HCEC 1CT (cell line): ENCODE measurements at places on chromosomes 7 and 10.

DNA sequence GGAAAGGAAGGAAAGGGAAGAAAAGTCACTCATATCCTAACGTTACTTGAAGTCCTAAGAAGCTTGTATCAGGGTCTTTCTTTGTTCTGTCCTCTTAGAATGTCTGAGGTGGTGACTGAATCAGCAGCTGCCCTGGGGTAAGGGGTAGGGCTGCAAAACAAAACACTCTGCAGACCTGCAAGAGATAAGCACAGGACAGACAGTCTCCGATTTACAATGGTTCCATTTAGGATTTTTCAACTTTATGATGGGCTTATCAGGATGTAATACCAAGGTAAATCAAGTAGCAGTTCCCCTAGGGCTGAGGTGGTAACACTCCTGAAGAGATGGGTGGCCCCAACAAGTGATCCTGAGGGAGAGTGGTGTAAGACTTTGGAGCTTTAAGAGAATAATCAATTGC is 16.5 kb downstream of the KDM7A start:
- DNase-seq = no peak

DNA sequence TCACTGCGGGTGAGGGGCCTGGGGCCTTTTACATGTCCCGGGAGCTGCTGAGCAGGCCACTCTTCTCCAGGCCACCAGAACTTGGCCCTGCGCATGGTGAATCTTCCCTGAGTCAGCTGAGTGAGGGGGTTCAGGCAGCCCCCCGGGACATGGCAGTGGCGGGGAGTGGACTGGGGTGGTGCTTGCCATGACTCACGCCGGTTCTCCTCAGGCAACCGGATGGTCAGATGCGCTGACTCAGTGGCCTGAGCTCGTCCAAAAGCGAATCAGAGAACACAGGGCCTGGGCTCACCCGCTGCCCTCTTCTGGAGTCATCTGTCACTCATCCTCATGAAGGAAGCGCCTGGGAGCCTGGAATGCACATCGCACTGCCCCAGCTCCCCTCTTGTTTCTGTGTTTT is 33.5 kb downstream of the HTRA1 start:
- peak; percentile 98 for DNase-seq

DNA sequence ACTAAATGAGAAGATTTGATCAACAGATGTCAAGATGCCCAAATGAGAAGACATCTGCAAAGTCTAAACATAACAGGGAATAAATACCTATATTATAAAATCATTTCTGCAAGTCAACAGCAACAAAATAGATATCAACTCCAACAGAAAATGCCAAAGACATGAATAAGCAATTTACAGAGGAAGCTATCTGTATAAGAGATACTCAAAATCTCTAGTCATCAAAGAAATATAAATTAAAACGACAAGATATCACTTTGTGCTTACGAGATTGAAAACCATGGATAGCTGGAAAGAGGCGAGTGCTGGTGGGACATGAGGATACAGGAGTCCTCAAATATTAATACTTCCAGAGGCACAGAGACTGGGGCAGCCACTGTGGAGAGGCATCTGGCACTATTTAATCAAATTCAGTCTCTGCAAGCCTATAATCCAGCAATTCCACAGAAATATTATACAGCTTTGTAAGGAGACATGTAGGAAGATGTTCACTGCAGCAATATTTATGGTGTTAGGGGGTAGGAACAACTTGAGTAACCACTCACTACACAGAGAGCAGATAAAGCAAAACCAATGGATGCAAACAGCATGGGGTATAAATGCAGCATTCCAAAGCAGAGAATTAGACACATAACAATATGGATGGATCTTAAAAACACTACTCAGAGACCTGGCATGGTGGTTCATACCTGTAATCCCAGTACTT is 4.8 kb downstream of the DNMBP start:
- DNase-seq = no peak

- DNase-seq = peak; percentile 77
Measured at GRCh38 chr7:112290065-112290464, 83.6 kb downstream of the ZNF277 start.

DNA sequence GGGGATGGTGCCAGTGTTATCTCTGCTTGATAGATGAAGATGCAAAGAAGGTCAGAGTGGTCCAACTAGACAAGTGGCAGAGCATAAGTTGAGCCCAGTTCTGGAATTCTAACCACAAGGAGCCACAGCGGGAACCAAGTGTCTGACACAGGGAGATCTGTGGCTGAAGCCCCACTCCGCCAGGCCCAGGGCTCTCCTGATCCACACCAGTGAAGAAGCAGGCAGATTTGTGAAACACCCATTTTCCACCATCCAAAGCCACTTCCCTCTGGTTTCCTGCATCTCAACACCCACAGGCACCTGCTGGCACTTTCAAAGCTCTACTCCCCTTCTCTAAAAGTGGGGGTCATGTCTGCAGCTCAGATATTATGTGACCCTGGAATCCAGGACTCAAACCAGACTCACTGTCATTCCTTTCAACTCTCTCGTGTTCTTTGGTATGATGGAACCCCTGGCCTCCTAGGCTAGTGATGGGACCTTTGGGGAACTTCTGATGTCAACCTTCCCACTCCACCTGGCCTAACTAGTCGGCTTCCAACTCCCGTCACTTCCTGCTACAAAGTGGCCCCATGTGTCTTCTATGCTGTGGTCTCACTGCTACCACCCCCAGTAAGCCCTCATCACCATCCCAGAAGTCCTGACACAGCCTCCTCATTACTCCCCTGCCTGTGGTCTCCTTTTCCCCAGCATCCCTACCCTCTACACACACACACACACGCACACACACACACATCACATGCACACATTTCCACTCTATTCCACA is 177.6 kb downstream of the GRID1 start:
- DNase-seq = no peak

- DNase-seq = no peak
Measured at GRCh38 chr7:158519633-158520174, 67.9 kb downstream of the PTPRN2 start.

GRCh38 chr7:10300577-10300976 is 673.1 kb upstream of the PHF14 start:
- no peak for DNase-seq

- peak; percentile 54 for DNase-seq
Measured at GRCh38 chr7:17184805-17185689, 113.4 kb upstream of the AHR start.

GRCh38 chr10:110067960-110068770 is 60.4 kb downstream of the ADD3 start:
- peak; percentile 20 for DNase-seq

GRCh38 chr7:30503274-30504212 is 1.1 kb downstream of the GGCT start:
- no peak for DNase-seq

DNA sequence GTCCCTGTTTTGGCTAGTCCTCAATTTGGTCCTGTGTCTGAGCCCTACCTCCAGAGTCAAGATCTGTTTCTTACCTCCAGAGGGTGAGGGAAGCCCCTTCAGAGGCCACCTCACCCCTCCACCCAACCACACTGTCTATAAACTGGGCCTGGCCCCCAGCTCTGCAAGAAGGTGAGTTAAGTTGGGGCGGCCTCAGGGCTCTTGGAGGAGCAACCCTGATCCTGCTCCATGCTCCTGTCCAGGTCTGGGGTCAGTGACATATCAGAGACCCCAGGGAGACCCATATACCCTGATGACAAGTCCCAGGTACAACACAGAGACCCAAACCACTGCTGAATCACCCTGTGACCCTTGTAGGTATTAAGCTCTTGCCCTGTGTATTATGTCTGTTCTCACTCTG is 69.5 kb downstream of the MYL10 start:
- no peak for DNase-seq

GRCh38 chr7:138935465-138936011 is 45.7 kb downstream of the KIAA1549 start:
- DNase-seq = peak; percentile 74

DNA sequence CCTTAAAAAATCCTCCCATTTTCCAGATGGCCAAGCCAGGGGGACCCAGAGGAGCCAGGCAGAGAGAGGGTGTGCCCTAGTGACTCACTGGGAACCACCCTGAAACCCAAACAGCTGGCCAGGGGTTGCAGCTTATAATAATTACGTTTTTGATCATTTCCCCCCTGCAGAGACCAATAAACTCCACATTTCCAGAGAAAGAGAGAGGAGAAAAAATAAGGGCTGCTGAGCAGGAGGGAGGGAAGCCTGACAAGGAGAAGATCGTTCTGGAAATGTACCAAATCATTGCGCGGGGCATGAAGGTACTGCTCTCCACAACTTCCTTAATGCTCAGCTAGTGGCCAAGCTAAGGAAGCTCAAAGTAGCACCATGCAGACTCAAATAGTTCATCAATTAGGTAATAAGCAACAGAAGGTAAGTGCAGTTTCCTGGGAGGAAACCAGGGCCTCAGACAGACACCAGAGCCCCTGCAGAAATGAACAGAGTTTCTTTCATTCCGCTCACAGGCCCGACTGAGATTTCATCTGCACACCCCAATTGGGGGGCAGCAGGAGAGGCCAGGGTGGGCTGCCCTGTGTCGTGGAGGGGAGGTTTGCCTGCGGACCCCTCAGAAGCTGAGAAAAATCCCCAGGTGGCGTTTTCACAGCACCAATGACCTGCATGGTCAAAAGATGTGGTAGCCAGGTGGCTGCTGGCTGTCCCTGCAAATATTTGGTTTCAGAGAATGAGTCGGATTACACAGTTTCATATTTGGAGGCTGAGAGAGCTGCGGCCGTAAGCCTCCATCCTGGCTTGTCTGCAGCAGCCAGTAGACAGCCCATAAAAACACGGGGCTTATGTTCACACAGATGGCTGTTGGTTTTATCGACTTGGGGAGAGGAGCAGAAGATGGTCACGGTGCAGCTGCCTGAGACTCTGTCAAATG is 153.2 kb upstream of the LYZL2 start:
- peak; percentile 56 for DNase-seq

DNA sequence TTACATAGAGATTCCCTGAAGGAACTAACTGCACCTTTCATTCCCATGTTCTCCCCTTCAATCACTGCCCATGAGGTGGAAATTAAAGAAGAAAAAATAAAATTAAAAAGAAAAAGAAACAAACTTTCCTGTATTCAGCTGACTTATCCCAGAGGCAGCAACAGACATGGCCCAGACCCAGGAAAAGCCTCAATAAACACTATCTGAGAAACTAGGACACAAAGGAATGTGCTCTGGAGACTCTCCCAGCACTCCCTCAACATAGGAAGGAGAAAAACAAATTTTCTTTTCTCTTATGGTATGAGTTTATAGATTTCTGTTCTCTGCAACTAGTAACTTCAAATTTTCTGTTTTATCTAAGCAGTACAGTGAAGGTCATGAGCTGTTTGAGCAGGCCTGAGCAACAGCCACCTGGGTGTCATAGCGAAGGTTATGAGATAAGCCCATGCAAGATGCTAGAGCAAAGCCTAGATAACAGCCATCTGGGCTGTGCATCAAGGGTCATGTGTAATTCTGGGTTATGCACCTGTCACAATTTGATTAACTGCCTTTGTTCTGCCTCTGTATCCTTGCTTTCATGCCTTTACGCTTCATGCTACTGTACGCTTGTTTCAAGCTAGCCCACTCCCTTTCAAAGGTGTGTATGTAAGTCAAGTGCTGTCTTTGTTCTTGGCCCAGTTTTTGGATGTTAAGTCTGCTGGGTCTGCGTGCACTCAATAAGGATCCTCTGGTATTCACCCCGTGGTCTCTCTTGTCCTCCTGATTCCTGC is 11.0 kb upstream of the OR6B1 start:
- no peak for DNase-seq

DNA sequence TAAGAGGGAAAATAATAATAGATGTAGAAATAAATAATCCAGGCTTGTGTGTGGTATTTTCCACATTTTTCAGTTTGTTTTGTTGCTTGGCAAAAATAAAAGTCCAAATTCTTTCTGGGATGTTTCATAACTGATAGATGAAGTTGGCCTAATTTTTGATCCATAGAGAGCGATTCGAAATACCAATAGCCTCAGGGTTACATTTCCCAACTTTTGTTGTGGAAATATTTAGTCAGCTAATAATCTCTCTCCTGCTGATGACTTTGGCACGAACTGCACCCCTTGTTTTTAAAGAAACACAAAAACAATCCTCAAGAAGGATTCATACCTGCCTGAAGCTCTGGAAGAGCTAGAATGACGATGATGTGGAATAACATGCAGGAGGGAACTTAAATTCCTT is 483.2 kb downstream of the ADRA2A start:
- no peak for DNase-seq

GRCh38 chr7:90723233-90723632 is 127.1 kb downstream of the CDK14 start:
- DNase-seq = no peak

GRCh38 chr10:633279-634245 is 55.9 kb downstream of the DIP2C start:
- DNase-seq = no peak

DNA sequence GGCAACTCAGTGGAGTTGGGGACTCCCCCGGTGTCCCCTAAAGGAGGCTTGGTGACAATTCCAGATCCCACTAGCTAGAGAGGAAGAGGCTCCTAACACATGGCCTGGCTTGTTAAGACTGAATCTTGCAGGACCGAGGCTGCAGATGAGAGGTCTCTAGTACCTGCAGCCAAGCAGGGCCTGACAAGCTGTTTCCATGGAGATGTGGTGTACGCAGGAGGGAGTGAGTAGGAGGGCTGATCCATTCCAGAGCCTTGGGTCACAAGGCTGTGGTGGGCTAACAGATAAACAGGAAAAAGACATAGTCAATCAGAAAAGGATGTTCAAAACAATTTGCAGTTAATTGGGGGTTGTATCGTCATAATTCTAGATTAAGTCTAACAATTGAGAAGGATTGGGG is 77.3 kb upstream of the MKLN1 start:
- no peak for DNase-seq

DNA sequence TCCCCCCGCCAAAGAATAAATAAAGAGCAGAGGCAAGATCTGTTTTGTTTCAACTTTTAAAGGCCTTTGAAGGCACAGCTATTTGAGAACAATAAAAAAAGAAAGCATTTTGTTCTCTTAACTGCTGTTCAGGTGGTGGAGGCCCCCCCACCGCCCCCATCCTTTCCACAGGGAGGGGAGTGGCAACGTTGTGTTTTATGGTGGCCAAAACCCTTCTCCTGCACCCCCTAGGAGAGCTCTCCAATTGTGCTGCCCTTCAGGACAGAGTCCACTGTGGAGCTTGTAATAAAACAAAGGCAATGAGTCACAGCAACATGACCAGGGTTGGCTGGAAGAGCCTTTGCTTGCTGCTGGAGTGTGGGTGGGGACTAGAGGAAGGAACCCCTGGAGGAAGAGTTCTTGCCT is 987.9 kb downstream of the KCNMA1 start:
- no peak for DNase-seq

DNA sequence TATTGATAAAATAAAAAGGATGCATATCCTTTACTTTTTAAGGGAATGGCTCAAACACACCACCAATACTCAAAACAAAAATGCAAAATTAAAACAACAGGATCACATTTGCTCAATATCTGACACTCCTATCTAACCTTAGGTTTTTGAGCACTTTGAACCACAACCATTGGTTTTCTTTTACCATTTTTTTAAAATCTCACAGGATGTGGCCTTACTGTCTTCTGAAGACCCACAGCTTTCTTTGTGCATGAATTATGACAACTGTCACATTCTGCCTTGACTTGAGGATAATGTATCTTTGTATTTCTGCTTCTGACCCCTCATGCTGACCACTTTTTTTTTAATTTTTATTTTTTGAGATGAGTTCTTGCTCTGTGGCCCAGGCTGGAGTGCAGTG is 461.1 kb upstream of the NRP1 start:
- no peak for DNase-seq

- peak; percentile 73 for DNase-seq
Measured at GRCh38 chr7:45420843-45421495, 153.2 kb upstream of the ADCY1 start.
